Left lung (tissue), 14 donors: ENCODE measurements at places on chromosomes 3 and 15.
A peak's percentile ranks its signal among the peaks of the same experiment; 100 is the strongest.

DNA sequence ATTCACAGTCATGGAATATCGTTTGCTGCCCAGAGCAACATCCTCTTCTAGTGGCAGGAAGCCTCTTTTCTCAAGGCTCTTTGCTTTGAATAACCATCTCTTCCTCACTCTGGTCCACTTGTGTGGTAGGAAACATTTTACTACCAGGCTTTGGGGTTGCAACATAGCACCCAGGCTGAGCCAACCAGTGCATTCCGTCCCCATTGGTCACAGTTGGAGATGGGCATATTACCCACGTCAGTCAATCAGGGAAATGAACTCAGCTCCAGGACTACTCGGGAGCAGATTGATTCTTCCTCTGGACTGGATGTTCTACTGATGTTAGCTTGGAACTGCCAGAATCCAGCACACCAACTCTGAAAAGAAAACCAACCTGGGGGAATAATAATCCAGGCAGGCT is 4.2 kb upstream of the PEX5L start:
- DNase-seq: no peak

- peak; percentile 88 for DNase-seq
Observed at GRCh38 chr15:31214864-31215489, 111.7 kb upstream of the KLF13 start.

DNA sequence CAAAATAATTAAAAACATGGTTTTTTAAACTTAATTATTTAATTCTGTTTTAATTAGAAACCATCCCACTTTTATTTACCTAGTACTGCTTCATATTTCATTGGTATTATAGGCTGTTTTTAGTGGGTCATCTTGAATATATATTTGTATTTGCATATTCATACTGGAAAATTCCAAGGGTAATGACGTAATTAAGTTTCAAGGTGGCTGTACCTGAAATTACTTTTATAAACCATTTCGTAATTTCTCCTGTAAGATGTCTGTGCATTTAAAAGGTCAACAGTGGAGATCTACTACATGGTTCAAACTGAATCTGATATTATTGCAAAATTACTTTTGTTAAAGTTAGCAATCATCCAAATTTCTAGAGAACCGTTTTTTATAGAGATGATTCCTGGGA is 133.8 kb upstream of the NAALADL2 start:
- no peak for DNase-seq

DNA sequence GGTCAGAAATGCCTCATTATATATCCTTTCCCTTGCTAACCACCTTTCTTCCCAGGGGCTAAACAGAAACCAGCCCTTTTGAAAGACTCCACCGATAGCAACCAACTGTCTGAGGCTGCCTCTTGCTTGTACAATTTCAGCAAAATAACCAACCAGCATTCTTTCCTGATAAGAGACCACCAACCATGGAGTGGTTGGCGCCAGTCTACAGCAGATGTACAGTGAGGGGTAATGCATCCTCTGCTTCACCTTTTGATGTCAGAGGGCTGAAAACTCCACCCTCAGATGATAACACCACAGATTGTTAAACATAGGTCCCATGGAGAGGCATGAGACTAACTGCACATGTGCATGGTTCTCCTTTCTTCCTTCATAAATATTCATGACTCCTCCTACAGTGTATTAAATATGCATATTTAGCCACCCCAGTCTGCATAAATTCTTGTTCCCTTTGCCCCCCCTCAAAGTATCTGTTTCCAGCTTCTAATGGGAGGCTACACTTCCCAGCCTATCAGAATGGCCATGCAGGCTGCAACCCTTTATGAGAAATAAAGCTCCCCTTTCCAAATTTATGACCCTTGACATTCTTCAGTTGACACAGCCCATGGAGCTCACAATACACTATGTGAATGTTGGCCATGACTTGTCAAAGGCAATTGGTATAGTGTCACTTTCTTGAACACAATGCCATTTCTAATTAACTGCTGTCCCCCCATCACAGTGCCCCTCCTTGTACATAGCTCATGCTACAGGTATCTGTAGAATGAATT is 48.3 kb downstream of the GABRB3 start:
- no peak for DNase-seq

DNA sequence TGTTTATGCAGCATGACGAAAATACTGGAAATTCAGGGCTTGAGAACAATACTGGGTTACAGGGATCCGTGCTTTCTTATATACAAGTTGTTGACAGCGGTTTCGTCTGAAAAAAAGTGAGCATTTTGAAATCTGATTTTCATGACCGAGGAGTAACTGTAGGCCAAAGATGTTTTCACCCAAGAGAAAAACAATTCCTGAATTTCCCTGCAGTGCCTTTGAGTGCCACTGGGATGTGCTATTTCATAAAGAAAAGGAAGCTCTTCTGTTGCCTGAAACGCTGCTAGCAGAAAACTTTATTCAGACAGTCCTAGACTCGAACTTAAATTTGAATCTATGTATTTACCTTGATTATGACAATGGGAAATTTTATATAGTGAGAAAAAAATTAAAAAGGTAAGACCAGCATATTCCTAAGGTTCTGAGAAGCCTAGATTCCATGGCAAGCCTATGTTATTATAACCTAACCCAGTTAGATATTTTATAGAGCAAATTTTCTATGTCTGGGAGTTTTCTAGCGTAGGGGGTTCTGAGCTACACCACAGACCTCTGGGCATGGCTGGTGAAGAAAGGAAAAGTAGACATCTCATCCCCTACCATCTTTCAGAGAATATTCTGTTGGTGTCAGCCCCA is 30.2 kb downstream of the KCNAB1 start:
- no peak for DNase-seq

GRCh38 chr3:37730825-37731224 is 130.9 kb upstream of the CTDSPL start:
- no peak for DNase-seq

- DNase-seq: no peak
Observed at GRCh38 chr3:143480344-143480743, 360.8 kb downstream of the CHST2 start.

DNA sequence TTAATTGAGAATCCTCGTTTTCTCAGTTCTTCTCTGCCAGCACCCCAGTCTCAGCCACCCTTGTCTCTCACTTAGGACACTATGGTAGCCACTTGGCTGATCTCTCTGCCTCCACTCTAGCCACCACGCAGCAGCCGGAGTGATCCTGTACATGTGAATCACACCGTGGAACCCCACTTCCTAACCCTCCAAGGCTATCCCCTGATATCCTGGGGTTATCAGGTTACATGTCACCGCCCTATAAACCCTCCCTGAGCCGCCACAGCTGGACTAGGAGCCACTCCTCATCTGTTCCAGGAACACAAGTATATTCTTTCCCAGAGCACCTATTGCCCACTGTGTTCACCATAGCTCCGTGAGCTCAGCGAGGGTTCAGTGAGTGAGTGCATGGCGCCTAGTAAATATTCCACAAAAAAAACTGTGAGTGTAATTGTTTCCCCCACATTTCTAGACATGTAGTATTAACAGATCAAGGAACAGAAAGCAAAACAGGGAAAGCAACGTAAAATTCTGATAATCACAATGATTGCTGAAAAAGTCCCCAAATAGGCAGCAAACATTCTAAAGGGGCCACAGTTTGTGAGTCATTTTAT is 661 bp upstream of the PARP14 start:
- peak; percentile 39 for DNase-seq

DNA sequence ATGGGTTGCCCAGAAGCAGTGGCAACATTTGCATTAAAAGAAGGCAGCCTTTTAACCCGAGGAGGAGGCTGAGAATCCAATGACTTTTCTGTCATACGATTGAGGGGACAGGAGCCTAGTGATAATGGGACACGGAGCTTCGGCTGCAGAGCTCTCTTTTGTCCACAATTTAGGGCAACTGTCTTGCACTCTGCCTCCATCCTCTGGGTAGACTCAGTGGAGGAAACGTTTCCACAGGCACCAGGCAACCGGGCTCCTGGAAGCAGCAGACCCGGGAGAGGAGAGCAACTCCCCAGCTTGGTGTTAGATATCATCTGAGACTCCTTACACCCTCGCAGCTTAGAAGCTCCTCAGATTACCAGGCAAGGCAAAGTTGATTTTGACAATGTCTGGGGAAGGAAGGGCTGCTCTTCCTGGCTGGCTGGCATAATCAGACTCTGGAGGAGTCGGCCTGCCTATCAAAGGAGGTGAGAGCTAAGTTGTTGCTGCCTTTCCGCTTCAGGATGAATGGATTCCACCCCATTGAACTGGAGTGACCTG is 43.5 kb upstream of the RNU6-1 start:
- DNase-seq: no peak
